ENCODE measurements at places on chromosomes 3 and 15. TPM values are rescaled to one million over a fixed set of nuclear protein-coding genes. Genes with fewer than 3 reads are reported as not detected.

The CAMKV gene
- not detected for total RNA-seq

The CATSPER2 gene
- total RNA-seq = 0.72 TPM

The DLG1 gene
- total RNA-seq = 60.0 TPM

The COMMD2 gene
- 35.9 TPM for total RNA-seq

The TTC23 gene
- 27.8 TPM for total RNA-seq

The ACP3 gene
- total RNA-seq = 3.5 TPM

The SPATA12 gene
- total RNA-seq = not detected

Data from placental pericyte (primary cell).